ENCODE measurements at places on chromosomes 5 and 9.

- no peak for DNase-seq
These were observed 72.3 kb downstream of the HMCN2 start for GRCh38 chr9:130337784-130338380.

DNA sequence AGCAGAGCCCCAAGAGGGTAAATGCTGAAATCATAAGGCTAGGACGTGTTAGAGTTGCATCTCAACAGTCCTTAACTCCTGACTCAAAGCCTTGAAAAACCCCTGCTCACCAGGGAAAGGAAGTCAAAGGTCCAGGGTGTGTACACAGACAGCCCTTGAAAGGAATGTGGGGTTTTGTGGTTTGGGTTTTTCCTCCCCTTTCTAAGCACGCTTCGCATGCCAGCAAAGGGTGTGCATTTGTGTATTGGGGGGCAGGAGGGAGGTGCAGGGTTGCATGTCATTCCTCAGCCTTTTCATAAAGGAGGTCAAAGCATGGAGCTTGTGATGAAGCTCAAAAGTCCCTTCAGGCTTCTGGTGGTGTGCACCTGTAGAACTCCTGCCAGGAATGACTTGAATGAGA lies 17.3 kb upstream of the XPA start:
- DNase-seq, result no peak

GRCh38 chr9:13189362-13189761 lies 90.1 kb downstream of the MPDZ start:
- no peak for DNase-seq

DNA sequence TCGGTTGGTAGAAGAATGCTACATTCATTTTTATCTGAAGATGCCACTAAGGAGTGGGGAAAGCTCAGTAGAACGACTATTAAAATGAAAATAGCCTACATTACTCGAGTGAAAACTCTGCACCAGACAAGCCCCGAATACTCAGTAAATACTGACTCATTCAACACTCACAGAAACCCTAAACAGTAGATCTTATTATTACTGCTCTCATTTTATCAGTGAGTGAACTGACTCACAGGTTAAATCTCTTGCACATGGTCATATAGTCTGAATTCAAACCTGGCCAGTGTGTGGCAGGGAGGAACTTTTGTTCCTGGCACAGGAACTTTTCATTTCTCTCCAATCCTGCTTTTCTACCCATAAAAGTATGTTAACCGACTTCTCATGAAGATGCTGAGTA lies 9.6 kb upstream of the PAPPA start:
- DNase-seq, result no peak

GRCh38 chr5:126015235-126016181 lies 407.7 kb upstream of the GRAMD2B start:
- DNase-seq, result peak; percentile 17

DNA sequence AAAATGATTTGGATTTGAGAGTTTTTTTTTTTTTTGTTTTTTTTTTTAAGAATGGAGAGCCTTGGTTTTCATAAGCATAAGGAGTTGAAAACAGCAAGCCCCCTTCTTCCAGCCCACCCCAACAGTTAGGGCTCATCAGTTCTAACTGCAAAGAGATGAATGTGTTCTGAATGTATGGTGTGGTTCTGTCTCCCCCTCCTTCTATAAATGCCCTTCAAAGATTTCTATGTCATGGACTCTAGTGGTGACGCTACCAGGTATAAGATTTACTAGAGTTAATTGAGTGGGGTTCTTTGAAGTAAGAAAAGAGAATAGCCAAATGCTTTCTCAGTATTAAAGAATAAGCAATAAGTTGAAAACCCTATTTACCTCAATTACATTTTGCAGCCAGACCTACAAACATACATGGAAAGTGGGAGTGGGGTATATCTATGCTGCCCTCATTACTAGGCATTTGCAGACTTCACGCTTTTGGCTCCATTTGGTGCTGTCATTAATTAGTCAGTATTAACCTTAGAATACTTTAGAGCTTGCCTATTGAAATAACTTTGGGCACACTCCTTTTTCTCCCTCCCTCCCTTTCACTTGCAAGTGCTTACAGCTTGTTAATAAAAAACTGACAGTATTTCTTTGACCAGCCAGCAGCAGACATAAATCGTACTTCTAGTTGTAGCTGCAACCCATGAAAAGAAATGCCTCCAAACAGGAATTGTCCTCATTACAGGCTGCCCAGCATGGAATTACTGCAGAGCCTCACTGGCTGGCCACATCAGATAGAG lies 667.2 kb upstream of the ZNF608 start:
- DNase-seq, result no peak

- peak; percentile 40 for DNase-seq
These were observed 579 bp downstream of the SLC12A7 start for GRCh38 chr5:1111241-1111726.

- no peak for DNase-seq
These were observed 52.8 kb downstream of the TTC1 start for GRCh38 chr5:160061770-160062169.

- DNase-seq, result no peak
These were observed 2.2 kb downstream of the PLCXD3 start for GRCh38 chr5:41508186-41508585.

- peak; percentile 42 for DNase-seq
These were observed 1.2 kb downstream of the LCN15 start for GRCh38 chr9:136762915-136763648.

GRCh38 chr5:20575571-20575970 lies 587.6 kb upstream of the CDH18 start:
- DNase-seq, result no peak

DNA sequence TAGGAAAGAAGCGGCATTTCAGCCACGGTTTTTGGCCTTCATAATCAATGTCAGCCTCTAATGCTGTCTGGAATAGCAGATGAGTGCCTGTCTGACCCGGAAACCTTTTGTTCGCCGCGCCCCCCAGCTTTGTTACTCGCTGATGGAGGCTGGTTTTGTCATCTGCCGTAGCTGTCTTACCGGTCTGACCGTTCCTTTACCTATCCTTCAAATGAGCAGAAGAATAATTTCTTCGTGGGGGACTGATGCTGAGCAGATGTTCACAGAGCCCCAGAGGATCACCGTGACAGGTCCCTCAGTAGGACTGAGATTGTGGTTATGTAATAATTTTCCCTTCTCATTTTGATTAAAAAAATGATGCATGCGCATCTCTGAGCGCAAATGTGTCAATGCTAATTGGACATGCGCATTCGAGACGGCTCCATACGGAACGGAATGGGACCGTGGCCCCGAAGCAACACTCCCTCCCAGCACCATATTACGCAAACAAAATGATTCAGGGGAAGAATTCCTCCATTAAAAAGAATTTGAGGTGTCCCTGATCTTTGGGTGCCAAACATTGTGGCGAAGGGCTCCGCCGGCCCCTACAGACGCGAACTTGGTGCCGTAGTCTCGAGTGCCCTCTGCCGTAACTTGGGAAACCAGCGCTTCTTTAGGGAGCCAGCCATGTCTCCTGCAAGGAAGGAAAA lies 27.6 kb downstream of the TLX3 start:
- DNase-seq, result no peak

DNA sequence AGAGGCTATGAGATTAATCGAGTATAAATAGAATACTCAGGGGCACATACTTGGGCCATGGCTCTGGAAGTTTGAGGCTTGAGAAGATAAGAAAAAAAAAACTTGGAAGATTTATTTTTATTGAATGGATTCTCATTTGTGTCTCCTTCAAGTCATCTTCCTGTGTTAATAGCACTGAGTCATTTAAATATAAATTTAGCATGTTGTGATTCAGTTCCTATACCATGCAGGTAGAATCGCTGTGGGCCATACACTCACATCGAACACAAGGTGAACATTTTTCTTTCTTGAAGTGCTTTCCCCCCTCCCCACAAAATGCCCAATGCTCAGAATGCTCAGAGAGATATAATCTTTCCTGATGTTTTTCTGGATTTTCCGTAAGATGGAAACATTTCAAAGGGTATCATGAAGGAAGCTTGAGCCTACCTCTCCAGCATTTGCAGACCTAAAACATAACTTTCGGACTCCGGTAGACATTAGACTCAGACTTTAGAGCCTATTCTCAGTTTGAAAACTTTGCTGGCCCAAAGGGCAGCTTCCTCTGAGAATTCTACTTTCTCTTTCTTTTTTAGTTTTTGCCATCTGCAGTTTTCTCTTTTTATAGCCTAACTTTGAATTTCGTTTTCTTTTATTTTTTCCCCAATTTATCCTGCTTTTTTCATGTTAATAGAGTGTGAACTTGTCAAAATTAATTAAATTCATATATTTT lies 737.6 kb upstream of the NUDT12 start:
- DNase-seq, result no peak

GRCh38 chr5:66041627-66042026 lies 102.5 kb upstream of the SREK1 start:
- DNase-seq, result no peak

DNA sequence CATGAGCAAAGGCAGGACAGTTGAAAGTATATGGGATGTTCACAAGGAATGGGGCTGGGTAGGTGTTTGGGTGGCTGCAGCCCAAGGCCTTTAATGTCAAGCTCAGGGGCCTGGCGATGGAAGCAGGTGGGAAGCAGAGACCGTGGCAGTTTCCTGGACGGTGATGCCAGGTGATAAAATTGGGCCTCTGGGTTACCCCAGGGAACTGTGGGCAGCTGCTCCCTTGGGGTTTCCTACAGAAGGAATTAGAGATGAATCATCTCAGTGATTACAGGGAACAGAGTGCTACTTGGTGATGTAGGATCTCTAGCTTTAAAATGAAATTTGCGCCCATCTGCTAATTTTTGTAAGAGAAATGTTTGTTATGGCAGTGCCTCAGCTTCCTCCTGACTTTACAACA lies 39.2 kb downstream of the TSTD2 start:
- DNase-seq, result no peak

- DNase-seq, result no peak
These were observed 3.2 kb downstream of the NKD2 start for GRCh38 chr5:1011741-1012312.

DNA sequence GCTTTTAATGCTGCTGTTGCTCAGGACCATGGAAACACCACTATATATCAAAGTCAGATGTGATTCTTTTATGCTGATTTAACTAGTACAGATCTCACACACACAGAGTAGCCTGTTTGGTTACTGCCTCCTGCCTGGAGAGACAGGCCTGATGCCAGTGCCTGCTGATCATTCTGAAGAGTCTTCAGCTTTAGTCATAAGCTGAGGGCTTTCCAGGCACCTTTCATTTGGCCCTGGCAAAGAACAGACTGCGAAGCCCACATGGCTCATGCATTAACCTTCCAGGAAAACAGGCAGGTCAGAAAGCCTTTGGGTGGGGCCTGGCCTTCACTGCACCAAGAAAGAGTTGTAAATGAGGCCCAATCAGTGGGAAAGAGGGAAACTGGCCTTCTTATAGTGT lies 144.7 kb downstream of the SAXO1 start:
- no peak for DNase-seq

DNA sequence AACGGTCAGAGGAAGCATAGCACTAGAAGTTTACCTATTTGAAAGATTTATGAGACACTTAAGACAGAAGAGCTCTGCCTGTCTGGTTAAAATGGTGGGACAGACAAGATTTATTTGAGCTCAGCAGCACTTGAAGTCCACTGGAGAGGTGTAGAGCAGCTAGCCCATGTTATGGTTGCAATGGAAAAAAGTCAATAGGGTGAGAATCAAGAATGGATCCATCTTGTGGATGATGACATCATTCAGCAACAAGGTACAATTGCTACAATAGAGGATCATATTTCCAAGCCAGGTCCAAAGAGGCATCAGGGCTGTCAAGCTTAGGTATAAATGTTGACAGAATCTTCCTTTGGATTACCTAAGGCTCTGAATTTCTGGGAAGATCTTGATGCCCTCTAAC lies 21.1 kb upstream of the ZNF131 start:
- peak; percentile 10 for DNase-seq

- no peak for DNase-seq
These were observed 217.4 kb downstream of the SLIT3 start for GRCh38 chr5:169083394-169084018.

DNA sequence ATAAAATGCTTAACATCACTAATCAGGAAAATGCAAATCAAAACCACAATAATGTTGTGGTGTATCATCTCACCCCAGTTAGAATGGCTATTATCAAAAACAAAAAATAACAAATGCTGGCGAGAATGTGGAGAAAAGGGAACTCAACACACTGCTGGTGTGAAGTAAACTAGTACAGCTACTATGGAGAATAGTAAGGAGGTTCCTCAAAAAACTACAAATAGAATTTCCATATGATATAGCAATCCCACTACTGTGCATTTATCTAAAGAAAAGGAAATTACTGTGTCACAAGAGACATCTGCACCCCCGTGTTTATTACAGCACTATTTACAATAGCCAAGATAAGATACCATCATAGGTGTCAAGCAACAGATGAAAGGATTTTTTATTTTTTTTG lies 214.5 kb upstream of the RASA1 start:
- no peak for DNase-seq

DNA sequence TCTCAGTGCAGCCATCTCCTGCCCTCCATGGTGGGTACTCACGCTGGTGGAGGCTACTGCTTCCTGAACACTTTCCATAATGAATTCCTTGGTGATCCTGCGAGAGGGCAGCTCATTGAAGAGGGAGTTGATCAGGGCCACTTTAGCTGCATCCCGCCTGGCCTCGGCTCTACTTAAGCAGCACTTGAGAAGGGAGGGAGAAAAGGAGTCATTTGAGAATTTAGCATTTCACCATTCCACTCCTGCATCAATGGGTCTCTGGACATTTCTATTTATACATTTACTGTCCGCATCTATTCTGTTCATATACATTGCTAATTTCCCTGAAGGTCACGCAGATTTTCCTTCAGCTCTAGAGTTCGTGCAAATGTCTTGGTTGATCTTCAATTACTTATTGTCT lies 35.1 kb downstream of the LIX1 start:
- DNase-seq, result no peak

GRCh38 chr5:90014420-90014819 lies 395.1 kb downstream of the CETN3 start:
- DNase-seq, result no peak

DNA sequence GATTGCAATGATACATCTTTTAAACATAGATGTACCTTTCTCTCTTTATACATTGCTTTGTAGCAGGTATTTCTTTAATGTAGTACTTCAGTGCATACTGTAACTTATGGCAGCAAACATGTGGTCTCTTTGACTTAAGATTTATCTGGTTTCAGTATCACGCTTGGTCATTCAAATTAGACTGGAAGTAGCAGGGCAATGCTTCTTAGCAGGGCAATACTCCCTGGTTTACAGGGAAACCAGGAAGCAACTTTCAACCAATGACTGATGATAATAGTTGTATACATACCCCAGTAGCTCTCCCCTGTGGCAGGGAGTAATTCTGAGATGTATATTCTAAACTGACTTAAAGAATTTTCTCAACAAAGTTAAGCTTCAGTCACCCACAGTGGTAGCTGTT lies 761.1 kb upstream of the CDH10 start:
- DNase-seq, result no peak

Measured in NCI-H146 (cell line).